ENCODE measurements at places on chromosomes 7 and 10.

GRCh38 chr10:58335306-58336005 is 650 bp downstream of the UBE2D1 start:
- DNase-seq = peak; percentile 5

GRCh38 chr7:90266808-90267207 is 21.8 kb downstream of the CFAP69 start:
- DNase-seq = no peak

GRCh38 chr10:102537948-102538347 is 34.2 kb downstream of the SUFU start:
- DNase-seq = no peak

DNA sequence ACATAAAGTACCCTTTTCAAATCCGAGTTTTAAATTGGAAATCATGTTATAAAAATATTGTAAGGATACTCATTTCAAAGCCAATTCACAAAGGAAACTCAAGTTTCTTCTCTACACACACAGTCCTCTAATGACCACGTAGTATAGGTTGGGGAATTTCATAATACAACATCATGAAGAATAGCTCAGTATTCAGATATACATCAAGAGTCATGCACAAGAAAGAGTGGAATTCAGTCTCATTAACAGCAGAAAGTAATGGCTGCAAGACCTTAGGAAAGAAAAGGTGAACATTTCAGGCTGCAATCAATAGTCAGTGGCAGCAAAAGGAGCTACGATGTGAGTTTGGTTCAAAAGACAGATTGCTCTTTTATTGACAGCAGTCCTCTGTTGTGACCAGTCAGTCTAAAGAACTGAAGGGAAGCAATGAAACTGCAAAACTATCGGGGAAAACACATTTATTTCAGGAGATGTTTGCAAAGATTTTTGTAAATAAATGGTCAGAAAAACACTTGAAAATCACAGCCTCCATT is 317.2 kb downstream of the IPMK start:
- DNase-seq = no peak

DNA sequence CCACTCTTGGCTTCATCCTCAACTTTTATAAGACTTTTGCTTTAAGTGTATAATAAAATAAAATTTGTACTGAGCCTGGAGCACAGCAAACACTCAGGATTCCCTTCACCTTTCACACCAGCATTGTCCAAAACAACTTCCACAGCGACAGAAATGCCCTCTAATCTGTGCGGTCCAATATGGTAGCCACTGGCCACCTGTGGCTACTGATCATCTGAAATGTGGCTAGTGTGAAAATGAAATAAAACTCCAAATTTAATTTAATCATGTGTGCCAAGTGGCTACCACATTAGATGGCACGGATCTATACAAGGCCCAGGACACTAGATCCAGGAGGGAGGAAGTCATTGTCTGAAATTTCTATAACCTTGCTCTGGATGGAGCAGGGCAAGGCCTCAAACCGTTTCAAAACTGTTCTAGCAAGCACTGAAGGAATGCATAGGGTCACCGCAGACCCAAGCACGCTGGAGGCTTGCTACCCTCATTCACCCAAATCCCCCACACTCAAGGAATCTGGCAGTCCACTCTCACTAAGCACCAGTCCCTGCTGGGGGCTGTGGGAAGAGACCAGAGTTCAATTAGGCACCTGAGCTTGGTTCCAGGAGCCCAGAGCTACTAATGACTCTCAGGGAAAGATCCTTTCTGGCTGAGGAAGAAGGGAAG is 6.3 kb upstream of the MYO1G start:
- no peak for DNase-seq

- DNase-seq = no peak
Measured at GRCh38 chr7:71507680-71508602, 376.0 kb downstream of the GALNT17 start.

GRCh38 chr10:89518876-89519842 is 16.2 kb downstream of the SLC16A12 start:
- no peak for DNase-seq

DNA sequence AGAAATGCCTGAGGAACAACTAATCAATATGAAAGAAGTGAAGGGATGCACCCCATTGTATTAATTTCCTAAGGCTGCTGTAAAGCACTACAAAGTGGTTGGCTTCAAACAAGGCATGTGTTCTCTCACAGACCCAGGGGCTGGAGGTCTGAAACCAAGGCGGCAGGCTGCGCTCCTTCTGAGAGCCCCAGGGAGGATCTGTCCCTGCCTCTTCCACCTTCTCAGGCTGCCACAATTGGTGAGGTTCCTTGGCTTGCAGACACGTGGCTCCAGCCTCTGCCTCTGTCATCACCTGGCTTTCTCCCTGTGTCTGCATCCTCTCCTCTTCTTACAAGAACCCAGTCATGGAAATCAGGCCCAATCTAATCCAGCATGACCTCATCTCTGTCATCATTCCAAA is 110.1 kb downstream of the TNS3 start:
- no peak for DNase-seq

Data from stimulated activated CD4-positive, alpha-beta T cell treated with anti-CD3 and anti-CD28 coated beads, Interleukin-1b, Interleukin-23, amount 100 ng/mL, for 48 hours (primary cell).